ENCODE measurements at places on chromosomes 5 and 9.

DNA sequence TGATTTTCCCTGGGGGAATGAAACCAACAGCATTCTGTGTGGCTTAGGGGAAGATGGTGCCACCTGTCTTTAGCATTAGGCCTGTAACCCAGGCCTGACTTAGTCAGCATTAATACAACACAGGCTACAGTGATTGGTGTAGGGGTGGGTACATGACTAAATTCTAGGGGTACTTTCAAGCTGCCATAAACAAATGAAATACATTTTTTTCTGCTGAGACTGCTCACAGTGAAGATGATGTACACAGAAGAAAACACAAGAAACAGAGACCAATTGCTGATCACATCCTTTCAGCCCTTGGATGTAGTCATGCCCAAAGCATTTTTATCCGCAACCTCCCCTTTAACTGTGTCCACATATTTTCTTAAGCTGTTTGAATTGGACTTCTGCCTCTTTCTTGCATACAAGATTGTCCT, 527.2 kb downstream of the KCTD16 start:
- DNase-seq = no peak

DNA sequence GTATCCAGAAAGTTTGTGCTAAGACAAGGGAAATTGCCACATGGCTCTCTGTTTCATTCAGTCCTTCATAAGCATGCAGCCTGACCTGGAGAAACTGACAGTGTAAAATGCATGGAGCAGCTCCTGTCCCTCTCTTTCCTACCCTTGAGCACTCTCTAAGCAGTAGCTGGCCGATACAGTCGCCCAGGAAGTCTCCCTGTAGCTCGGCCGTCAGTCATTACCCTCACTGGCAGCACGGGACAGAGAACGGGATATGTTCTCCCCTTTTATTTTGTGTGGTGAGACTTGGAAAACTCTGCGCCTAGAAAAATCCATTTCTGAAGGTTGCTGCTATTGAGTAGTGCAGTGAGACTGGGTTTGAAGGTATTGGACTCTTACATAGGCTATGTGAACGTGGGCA, 56.8 kb upstream of the KCNMB1 start:
- no peak for DNase-seq

DNA sequence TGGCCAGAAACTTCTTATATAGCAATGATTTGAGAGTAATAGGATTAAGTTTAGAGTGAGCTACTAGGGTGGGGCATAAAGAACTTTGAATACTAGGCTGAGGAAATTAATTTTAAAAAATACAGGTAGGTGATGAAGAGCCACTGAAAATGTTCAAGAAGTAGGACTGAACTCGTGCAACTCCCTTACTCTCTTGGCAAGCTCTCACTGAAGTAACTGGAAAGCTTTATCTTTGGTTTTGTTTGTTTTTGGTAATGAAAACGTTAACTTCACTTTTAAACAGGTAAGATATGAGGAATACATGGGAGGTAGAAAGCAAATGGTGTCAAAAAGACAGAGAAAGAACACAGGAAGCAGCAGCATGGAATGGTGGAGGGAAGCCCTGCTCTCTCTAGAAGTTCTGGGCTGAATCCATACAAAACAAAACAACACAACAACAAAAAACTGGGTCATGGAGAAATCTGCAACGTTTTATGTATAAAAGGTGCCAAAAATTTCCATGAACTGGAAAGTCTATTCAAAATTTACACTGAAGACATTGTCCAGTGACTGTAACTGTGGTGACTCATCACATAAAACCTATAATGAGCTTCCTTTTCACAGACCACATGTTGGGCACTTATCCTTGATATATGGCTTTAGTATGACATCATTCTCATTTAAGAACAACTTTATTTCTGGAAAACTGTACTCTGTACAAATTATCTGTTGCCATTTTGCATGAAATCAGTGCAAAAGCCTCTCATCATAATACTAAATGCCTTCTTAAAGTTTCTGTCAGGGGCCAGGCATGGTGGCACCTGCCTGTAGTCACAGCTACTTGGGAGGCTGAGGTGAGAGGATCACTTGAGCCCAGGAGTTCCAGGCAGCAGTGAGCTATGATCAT, 91.2 kb upstream of the CHD1 start:
- DNase-seq = no peak

DNA sequence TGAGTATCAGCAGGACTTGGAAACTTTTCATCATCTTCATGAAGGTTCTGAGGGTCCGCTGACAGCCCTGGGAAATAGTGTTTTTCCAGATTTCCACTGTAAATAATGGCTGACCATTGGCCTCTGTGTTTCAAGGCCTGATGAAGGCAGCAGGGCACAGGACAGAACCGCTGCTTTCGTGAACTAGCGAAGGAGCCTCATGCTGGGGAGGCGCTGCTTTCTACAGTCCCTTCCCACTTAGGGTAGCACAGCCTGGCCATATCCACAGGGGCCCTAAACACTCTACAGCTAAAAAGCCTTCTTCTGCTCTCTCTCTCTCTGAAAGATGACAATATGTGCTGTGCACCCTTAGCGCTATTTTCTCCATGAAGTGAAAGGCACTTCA, 118.2 kb downstream of the MED27 start:
- DNase-seq = no peak

DNA sequence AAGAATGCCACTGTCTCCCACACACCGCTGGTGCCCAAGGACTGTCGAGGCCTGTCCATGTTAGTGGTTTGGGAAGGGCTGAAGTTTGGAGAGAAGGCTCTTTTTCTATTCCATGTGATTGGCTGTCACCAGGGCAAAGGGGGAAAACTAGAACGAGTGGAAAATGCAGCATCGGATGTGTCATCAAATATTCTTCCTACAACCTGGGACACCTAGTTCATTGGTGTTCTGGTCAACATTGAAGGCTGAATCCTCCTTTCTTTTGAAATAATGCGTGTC, 53.2 kb downstream of the PIK3R1 start:
- DNase-seq = no peak

GRCh38 chr9:98095401-98095800, 23.6 kb downstream of the TRIM14 start:
- DNase-seq = no peak

GRCh38 chr9:78783743-78784142, 486.8 kb downstream of the PSAT1 start:
- no peak for DNase-seq

DNA sequence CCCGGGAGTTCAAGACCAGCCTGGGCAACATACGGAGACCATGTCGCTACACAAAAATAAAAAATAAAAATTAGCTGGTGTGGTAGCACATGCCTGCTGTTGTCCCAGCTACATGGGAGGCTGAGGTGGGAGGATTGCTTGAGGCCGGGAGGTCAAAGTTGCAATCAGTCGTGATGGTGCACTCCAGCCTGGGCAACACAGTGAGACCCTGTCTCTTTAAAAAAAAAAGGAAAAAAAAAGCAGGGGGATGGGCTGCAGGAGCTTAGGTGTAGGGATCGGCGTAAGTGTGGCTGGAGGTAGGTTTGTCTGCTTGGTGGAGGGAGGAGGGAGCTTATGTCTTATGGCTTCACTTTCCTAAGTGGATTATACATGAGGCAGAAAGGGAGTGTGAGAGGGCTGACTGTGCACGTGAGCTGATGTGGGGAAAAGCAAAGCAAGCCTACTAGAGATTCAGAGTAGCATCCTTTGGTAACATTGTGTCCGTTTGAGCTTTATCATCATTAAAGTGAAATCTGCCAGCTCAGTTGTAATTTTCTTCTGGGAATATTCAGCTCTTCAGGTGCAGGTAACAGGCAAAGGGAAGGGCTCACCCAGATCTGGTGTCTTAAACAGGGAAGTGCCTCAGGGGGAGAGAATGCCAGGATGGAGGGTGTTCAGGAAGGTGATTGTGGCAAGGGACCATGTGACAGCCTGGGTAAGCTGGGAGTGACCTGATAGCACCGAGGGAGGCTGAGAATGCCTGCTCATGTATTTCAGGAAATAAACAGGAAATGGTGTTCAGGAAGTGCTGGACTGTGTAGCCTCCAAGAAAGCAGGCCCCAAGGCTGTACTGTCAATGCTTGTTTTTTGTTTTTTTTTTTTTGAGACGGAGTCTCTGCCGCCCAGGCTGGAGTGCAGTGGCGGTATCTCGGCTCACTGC, 17.6 kb upstream of the SETX start:
- DNase-seq = no peak

- DNase-seq = no peak
Observed at GRCh38 chr5:588406-588995, 23.6 kb upstream of the CEP72 start.

DNA sequence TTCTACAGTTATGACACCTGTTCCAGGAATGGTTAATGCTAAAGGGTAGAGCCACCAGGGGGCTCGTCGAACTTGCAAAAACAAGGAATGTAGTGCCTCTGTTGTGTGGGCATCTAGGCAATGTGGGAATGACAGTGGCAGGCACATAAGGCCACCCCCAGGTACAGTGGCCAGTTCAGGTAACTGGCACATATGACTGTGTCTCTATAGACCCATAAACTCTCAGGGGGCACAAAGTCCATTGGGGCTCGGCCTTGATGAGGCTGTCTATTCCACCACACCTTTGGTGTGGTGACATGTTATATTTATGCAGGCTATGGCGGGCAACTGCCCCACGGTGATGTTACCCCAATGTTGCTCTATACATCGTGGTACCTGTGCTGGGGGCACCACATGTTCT, 59.6 kb upstream of the FAM120A start:
- DNase-seq = no peak

- no peak for DNase-seq
Observed at GRCh38 chr5:176690911-176691310, 43.6 kb downstream of the TSPAN17 start.

- DNase-seq = no peak
Observed at GRCh38 chr9:89623925-89624420, 19.2 kb downstream of the GADD45G start.

- DNase-seq = no peak
Observed at GRCh38 chr5:122465031-122465577, 153.1 kb downstream of the SNCAIP start.

- no peak for DNase-seq
Observed at GRCh38 chr9:70093944-70094343, 50.3 kb downstream of the MAMDC2 start.

- no peak for DNase-seq
Observed at GRCh38 chr5:79193643-79194042, 42.3 kb upstream of the JMY start.

GRCh38 chr9:128428644-128429512, 8.2 kb downstream of the CERCAM start:
- DNase-seq = no peak

GRCh38 chr5:92402045-92402444, 1018.9 kb upstream of the ARRDC3 start:
- no peak for DNase-seq

DNA sequence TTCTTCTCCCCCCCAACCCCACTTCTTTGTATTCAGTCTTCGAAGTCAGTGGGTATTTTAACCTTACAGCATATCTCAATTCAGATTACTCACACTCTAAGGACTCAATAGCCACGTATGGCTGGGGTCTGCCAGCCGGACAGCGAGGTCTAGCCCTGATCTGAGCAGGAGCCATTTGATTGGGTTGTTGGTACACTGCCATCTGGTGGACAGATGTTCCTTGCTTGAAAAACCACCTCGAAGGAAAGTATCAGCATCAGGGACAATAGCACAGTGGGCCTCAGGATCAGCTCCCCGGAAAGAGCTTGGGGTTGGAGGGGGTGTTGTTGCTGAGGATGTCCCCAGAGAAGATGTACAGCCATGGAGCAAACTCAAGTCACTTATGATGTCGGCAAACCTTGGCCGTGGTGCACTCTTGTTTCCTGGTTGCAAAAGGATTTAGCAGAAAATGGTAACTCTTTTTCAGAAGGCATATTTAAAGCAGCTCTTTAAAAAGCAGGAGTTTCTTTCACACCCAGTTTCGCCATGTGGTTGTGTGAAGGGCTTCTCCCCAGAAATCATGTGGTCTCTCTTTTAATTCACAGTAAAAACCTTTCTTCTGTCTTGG, 31.7 kb upstream of the KCNMB1 start:
- DNase-seq = no peak

DNA sequence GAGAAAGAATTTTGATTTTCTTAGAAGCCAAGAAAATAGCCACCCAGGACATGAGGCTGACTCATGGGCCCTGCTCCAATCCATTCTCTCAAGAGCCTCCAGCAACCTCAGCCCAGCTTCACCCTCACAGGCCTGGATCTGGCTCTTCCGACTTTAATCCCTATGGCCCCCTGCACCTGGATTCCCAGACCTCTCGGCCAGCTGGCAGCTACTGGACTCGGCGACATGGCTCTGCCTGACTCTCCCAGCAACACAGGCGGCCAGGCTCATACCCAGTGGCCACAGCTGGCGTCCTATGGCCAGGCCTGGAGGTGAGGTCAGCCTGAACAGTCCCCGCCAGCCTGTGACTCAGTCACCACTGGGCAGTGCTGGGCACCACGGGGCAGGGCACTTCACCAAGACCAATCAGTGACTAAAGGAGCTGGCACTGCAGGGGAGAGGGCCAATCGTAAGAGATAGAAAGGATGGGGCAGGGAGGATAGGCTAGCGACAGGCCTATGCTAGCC, 6.2 kb upstream of the PDLIM4 start:
- DNase-seq = no peak

DNA sequence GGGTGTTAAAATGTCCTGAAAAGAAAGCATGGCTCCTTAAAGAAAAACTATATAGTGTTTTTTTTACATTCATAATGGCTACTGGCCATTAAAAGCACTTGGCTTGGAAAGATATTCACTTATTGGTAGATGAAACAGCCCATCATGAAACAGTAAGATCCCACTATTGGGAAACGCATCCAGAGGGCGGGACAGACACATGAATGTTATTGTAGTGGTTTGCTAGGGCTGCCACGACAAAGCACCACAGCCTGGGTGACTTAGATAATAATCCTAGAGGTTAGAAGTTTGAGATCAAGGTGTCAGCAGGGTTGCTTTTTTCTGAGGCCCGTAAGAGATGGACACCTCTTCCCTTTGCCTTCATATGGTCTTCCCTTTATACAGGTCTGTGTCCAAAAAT, 139.4 kb upstream of the ANKH start:
- DNase-seq = no peak

- no peak for DNase-seq
Observed at GRCh38 chr9:106861640-106862109, 1.3 kb upstream of the ZNF462 start.

DNA sequence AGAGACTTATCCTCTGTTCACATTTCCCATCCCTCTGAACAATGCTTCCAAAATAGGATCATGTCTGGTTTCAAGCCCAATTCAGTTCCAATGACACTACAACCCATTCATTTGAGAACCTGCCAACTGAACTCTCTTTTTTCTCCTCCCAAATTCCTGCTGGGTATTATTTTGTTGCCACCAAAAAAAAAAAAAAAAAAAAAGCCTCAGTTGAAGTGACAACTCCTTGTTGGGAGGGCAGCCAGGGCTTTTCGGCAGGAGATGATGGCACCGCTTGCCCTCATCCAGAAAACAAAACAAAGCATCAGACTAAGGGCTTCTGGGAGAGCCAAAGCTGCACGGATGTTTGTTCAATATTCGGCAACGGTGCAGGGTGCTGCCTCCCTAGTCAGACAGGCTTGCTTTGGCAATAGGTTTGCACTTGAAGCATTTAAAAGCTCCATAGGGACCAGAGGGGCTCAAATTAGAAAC, 30.6 kb upstream of the TRIM32 start:
- no peak for DNase-seq

- DNase-seq = no peak
Observed at GRCh38 chr9:115022760-115023434, 92.5 kb upstream of the TNFSF8 start.

Measured in activated gamma-delta T cell (primary cell).